ENCODE measurements at places on chromosomes 16 and 17. TPM values are rescaled to one million over a fixed set of nuclear protein-coding genes. Genes with fewer than 3 reads are reported as not detected.

Gene FOXC2
- total RNA-seq = not detected

Gene YPEL2
- 2.6 TPM for total RNA-seq

Gene DNAAF1
- total RNA-seq = not detected

Gene OGFOD1
- 63.5 TPM for total RNA-seq

Gene SGSH
- total RNA-seq = 9.6 TPM

Gene CFAP52
- total RNA-seq = not detected

Gene DPEP2
- not detected for total RNA-seq

Gene KIF2B
- total RNA-seq = not detected

Gene GFAP
- not detected for total RNA-seq

Gene COA3
- total RNA-seq = 59.8 TPM

Gene HSD17B1
- total RNA-seq = 7.4 TPM

Gene RAB26
- total RNA-seq = 0.90 TPM

Gene GGNBP2
- total RNA-seq = 94.3 TPM

Gene CMTM2
- not detected for total RNA-seq

Gene CDK10
- total RNA-seq = 280 TPM

Gene NTN1
- under 0.01 TPM for total RNA-seq

Gene PYDC1
- not detected for total RNA-seq

Gene EME1
- 0.13 TPM for total RNA-seq

Gene PHOSPHO1
- total RNA-seq = not detected

Gene LDHD
- 0.53 TPM for total RNA-seq

Gene ALOX12
- 0.26 TPM for total RNA-seq

Gene PPM1E
- 0.26 TPM for total RNA-seq

Gene DDX5
- total RNA-seq = 485 TPM

Gene MEOX1
- total RNA-seq = not detected

Gene CCDC154
- total RNA-seq = 0.51 TPM

Gene SLC2A4
- under 0.01 TPM for total RNA-seq

Gene BMERB1
- 4.5 TPM for total RNA-seq

Gene ADORA2B
- total RNA-seq = 26.2 TPM

Gene KIF18B
- total RNA-seq = not detected

Gene C17orf107
- total RNA-seq = 8.3 TPM

Gene JPT1
- total RNA-seq = 182 TPM

Gene KRTAP4-9
- not detected for total RNA-seq

Gene TEX14
- under 0.01 TPM for total RNA-seq

Gene ST6GALNAC2
- 64.4 TPM for total RNA-seq

Gene OSGIN1
- 1.8 TPM for total RNA-seq

Gene NGFR
- 4.5 TPM for total RNA-seq

Gene CCL14
- not detected for total RNA-seq

Gene TEX19
- not detected for total RNA-seq

Gene CIBAR2
- total RNA-seq = not detected

Gene SPN
- total RNA-seq = not detected

Gene ERBB2
- total RNA-seq = 62.3 TPM

Gene MYH2
- total RNA-seq = not detected

Gene USP6
- not detected for total RNA-seq

Gene SLFN11
- 3.8 TPM for total RNA-seq

Gene BICDL2
- total RNA-seq = 56.1 TPM

Gene MYH8
- total RNA-seq = not detected

Gene DNAAF8
- total RNA-seq = under 0.01 TPM

Gene SRR
- total RNA-seq = 10.5 TPM

Gene LRRC37A3
- total RNA-seq = 5.0 TPM

Gene KRTAP4-5
- not detected for total RNA-seq

Gene ZSCAN10
- not detected for total RNA-seq

Gene IRX3
- total RNA-seq = 2.1 TPM

Gene LRRC3C
- total RNA-seq = not detected

Gene NPIPB9
- total RNA-seq = 1.6 TPM

Gene TMEM235
- not detected for total RNA-seq

Gene WFIKKN2
- total RNA-seq = not detected

Gene ABCA3
- total RNA-seq = 0.51 TPM

All from bronchial epithelial cell (primary cell).